ENCODE measurements at places on chromosomes 3 and 15. TPM values are rescaled to one million over a fixed set of nuclear protein-coding genes. Genes with fewer than 3 reads are reported as not detected.

CD96 gene
- 0.08 TPM for total RNA-seq

DNA sequence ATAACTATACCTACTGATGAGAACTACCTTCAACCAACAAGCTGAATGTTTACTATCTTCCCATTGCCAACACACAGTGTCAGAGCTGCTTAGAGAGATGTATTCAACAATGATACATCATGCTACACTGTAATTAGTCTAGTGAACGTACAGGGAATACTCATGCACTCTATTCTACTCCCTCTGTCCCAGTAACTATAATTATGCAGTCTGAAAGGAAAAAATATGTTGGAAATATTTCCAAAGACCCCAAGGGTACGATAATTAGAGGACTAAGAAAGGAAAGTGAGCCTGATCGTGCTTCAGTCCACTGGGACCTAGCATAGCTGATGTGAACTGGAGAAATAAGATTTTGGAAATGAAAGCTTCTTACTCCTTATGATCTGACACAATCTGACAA lies 36.9 kb upstream of the FSIP1 start:
- DNase-seq, result no peak

GRCh38 chr3:11651900-11652299 lies 8.2 kb upstream of the VGLL4 start:
- DNase-seq, result peak; percentile 57

DNA sequence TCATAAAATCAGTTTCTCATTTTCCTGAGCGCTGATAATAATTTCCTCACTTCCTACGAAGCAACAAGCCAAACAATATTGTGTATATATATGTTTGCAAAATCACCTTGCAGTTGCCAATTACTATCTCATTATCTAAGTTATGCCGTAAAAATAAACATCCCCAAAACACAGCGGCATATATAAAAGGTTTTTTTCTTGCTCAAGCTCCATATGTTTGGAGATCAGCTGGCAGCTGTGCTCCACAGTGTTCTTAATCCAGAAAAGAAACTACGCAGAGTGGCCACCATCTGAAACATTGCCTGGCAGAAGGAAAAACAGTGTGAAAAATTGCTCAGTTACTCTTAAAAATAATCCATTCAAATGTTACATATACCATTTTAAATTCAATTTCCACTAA lies 951.4 kb downstream of the PLOD2 start:
- DNase-seq, result no peak
